Stimulated activated CD8-positive, alpha-beta memory T cell treated with anti-CD3 and anti-CD28 coated beads, Interleukin-4, amount 100 ng/mL, for 1 hour (primary cell): ENCODE measurements at places on chromosomes 7 and 10.

- DNase-seq, result no peak
These were observed 86.4 kb downstream of the VPS41 start for GRCh38 chr7:38822549-38822948.

GRCh38 chr10:54702583-54703485, 98.2 kb downstream of the PCDH15 start:
- no peak for DNase-seq

DNA sequence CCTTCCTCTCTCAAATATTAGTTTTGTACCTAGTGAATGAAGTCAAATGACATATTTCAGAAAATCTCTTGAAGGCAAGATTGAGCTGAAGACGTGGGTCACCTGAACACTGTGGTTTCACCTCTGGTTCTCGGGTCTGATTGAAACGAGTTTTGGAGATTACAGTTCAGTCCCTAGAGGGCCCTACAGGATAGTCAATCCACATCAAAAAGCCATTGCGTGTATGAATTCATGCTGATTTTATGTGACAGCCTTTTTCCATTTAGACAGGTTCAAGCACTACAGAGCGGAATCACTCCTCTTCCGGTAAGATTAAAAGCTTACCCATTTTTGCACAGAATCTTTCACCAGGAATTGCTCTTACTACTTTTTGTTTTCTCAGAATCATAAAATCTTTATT, 62.2 kb downstream of the VIM start:
- no peak for DNase-seq

DNA sequence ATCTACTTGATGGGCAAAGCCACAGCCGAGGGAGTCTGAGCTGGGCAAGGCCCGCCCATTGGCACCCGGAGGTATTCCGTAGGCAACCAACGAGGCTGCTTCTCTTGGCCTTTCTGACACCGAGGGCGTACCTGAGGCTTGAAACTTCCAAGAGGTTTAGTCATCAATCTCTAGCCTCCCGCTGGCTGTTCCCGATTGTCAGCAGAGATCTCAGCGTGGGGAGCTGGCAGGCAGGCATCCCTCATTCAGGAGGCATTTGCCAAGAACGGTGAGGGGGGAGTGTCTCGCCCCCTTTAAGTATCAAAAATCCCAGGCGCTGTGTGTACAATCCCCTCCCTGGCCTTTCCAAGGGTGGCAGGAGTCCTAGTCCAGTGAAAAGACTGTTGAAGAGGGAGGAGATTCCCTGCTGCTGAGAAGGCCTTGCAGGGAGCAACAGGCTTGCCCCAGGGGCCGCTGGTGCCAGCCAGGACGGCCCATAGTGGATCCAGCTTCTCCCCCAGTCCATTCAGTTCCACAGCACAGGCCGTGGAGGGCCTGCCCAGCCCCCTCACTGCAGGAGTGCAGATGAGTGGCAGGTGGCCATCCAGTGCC, 39.7 kb downstream of the OAT start:
- no peak for DNase-seq

- DNase-seq, result no peak
These were observed 8.8 kb downstream of the ZNF503 start for GRCh38 chr10:75392744-75393143.

GRCh38 chr10:33612551-33612950, 278.1 kb upstream of the NRP1 start:
- no peak for DNase-seq

DNA sequence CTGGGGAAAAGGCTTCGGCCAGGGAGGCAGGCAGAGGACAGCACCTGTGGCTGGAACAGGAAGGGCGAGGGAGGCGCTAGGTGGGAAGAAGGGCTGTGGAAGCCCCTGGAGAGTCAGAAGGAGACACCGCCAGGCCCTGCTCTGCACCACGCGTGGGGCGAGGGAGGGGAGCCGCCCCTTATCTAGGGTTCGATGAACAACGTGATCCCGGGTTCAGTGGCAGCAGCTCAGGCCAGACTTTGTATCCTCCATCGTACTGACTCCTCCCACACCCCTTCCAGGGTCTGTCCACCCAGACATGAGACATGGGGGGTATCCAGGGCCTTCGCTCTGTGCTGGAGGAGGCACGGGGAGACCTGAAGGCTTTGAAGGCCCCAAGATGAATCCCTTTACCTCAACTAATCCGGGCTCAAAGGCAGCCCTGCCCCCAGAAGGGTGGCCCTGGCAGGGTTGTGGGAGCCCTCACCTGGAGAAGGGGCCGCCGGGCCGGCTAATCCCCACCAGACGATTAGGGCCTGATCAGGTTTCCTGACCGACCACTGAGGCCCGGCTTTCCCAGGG, 110.8 kb downstream of the PDGFA start:
- DNase-seq, result no peak

DNA sequence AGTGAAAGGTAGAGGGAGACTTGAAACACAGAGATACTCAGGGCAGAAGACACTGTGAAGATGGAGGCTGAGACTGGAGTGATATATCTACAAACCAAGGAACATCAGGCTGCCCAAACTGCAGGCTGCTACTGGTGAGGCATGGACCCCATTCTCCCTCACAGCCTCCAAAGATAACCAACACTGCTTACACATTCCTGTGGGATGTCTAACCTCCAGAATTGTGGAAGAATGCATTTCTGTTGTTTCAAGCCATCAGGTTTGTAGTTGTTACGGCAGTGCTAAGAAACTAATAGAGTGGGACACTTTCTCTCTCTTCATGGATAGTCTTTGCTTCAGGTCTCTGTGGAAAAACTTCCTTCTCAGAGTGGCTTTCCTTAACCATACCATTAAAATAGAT, 182.6 kb upstream of the TMEM106B start:
- DNase-seq, result no peak

GRCh38 chr7:68858497-68858896, 739.8 kb upstream of the AUTS2 start:
- DNase-seq, result no peak

DNA sequence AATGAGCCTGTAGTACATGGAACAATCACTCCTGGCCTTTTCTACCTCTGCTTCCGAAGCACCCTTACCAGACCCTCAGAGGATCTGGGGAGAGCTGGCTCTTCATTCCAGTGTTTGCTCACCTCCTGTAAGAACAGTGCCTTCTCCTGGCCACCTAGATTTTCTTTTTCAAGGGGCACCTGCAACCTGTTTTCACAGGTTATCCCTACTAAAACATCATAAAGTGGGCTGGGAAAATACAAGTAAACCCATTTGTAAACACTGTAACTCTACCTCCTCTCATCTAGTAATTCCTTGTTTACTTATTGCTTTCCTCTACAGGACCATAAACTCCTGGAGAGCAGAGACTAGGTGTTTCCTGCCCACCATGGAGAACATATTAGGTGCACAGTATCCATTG, 1.1 kb downstream of the PIK3AP1 start:
- no peak for DNase-seq

- no peak for DNase-seq
These were observed 3.7 kb upstream of the NANOS1 start for GRCh38 chr10:119025776-119026175.

DNA sequence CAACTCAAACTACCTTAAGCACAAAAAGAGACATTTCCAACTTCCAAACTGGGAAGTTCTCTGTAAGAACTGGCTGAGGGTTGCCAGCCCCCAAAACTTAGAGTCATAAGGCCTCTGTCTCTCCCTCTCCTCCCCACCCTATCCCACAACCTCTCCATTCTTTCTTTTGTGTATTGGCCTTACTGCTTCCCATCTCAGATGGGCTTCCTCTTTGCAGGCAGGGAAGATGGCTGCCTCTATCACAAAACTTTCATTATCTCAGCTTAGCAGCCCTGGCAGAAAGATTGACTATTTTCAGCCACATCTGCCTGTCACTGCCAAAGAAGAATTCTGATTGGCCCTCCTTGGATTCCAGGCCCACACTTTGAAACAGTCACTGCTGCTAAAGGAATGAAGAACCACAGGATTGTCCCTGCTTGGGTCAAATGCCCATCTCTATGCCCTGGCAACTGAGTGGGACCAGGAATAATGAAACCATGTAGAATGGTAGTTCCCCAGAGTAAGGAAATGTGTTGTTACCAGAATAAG, 58.0 kb upstream of the PRKAR2B start:
- no peak for DNase-seq
